ENCODE measurements at places on chromosomes 6 and 20.
A peak's percentile ranks its signal among the peaks of the same experiment; 100 is the strongest.

- no peak for DNase-seq
Observed at GRCh38 chr6:44234101-44235025, 11.0 kb downstream of the SLC29A1 start.

DNA sequence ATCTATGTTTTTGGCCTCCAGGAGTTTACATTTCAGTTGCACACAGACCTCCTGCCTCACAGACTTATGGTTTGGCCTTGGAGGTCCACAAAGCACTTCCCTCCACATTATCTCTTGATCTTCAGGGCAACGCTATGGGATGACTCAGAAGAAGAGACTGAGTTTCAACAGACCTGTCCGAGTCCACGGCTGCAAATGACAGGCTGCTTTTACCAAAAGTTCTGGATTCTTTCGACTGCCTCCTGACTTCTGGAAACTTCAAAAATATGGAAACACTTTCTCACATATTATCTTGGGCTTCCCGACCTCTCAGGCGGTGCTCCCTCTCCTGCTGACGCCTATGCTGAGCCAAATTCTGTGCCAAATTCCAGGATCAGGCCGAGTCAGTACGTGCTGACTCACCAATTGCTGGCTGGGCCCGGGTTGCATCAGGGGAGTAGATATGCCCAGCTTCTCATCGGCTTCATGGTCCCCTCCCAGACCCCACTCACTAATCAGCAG, 190.2 kb downstream of the BMP7 start:
- DNase-seq, result no peak

- no peak for DNase-seq
Observed at GRCh38 chr6:87336367-87336766, 7.3 kb upstream of the GJB7 start.

GRCh38 chr6:87939776-87940175, 107.9 kb upstream of the SPACA1 start:
- DNase-seq, result no peak

DNA sequence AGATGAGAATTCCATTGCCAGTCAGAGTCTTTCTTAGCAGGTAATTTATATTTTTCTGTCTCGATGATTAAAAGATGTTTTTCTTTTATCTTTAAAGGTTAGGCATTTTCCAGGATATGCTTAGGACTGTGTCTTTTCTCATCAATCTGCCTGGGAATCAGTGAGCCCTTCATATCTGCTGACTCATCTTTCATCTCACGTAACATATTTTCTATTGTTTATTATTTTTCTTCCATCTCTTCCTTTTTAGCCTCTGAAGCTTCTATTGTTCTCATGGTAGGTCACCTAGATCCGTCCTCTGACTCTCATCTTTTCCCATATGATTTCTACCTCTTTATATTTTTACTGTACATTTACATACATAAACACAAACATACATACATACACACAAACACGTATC, 8.7 kb downstream of the CCDC28A start:
- no peak for DNase-seq

DNA sequence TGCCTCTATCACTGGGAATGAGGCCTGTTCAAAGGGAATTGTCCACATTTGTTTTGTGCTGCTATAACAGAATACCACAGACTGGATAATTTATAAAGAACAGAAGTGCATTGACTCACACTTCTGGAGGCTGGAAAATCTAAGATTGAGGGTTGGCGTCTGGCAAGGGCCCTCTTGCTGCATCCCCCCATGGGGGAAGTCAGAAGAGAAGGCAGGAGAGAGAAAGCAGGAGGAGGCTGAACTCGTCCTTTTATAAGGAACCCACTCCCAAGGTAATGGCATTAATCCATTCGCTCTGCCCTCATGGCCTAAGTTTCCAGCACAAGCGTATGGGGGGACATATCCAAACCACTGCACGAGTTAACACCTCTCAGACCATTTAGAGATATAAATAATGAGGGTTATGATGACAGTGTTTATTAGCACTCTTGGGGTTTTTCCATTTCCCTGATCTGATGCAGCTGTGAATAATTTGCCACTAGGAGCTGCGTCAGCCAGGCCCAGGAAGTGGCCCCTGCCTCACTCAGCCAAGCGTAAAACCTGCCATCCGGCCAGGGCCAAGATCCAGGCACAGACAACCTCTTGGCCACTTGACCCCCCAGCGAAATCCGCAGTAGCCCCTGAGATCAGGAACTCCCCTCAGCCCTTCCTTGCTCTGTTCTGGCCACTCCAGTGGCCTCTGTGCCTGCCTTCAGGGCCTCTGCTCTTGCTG, 14.2 kb upstream of the SLCO4A1 start:
- no peak for DNase-seq

- no peak for DNase-seq
Observed at GRCh38 chr6:129364037-129364436, 345.9 kb downstream of the ARHGAP18 start.

- DNase-seq, result no peak
Observed at GRCh38 chr6:56660381-56660730, 17.7 kb upstream of the DST start.

DNA sequence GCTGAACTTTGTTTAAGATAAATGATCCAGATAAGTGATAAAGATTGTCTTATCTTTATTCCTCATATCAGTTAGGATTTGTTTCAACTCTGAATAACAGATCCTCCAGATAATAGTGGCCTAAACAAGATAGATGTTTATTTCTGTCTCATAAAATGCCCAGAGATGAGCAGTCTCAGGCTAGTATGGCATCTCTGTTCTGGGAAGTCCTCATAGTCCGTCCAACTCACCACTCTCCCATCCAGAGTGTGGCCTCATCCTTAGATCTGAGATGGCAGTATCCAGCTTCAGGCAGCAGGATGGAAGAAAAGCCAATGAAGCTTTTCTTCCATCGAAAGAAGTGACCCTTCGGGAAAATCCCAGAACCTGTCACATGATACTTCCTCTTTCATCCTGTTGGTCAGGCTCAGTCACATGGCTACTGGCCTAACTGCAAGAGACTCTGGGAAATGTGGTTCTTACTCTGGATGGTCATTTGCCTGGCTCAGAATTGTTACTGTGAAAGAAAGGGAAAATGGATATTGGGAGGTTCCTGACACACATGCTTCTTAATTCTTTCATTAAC, 29.4 kb upstream of the TAGAP start:
- DNase-seq, result no peak

GRCh38 chr6:155411154-155412052, 44.2 kb downstream of the NOX3 start:
- DNase-seq, result no peak

- DNase-seq, result no peak
Observed at GRCh38 chr20:460707-461106, 1.6 kb downstream of the TBC1D20 start.

- DNase-seq, result no peak
Observed at GRCh38 chr20:22692119-22692475, 107.7 kb upstream of the FOXA2 start.

- DNase-seq, result no peak
Observed at GRCh38 chr20:57804470-57805250, 94.8 kb upstream of the PMEPA1 start.

DNA sequence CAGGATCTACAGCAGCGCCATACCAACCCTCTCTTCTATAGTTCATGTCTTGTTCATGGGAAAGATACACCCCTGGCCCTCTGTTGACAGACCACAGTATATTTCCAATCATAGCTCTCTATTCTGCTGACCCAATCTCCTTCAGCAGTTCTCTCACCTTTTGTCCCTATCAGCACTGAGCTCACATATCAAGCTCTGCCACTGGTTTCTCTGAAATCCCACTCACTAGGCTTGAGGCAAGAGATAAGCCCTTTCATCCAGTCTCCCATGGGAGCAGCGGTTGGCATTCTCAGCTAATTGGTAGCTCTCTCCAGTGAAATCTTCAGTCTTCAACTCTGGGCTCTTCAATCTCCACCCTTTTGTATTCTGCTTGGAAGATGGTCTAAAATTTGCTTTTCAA, 313.4 kb downstream of the GJA1 start:
- no peak for DNase-seq

DNA sequence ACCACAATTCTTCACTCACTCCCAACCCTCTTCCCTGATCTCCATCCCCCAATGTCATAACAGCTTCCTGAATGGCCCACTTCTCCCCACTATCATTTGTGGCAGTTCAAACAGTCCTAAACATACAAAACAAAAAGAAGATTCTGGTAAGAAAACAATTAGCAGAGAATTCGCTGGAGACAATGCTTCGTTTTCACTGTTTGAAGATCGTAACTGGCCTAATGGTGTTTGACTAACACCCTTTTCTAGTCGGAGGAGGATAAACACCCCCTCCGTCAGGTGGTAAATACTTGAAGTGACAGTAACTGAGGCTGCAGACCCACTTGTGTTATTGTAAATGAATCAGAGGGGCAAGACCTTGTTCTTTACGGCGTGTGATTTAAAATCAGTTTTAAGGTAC, 3.8 kb downstream of the EYA2 start:
- no peak for DNase-seq

GRCh38 chr6:125375821-125376220, 74.1 kb upstream of the HDDC2 start:
- DNase-seq, result no peak

- DNase-seq, result peak; percentile 83
Observed at GRCh38 chr6:73521351-73521985, 636 bp upstream of the EEF1A1 start.

GRCh38 chr6:437037-437392, 45.5 kb downstream of the IRF4 start:
- DNase-seq, result no peak

DNA sequence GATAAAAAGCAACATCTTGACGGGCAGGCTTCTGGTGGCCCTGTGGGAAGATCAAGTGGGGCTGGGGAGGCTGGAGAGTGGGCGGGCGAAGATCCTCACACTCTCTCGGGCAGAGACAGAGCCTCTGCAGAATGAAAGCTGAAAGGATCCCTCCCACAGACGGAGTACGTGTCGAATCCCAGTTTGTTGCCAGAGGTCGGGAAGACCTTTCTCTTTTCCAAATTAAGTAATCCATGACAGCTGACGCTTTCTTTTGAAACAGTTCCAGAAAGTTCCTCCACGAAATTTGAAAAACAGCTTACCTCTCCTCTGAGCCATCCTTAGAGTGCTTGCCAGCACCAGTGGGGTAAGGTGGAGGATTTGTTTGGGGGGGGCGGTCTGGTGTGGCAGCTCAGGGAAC, 155.6 kb upstream of the SMLR1 start:
- DNase-seq, result no peak

GRCh38 chr20:35618263-35619131, 2.9 kb downstream of the SPAG4 start:
- peak; percentile 29 for DNase-seq

- DNase-seq, result no peak
Observed at GRCh38 chr6:26375270-26375669, 7.6 kb upstream of the BTN2A2 start.

DNA sequence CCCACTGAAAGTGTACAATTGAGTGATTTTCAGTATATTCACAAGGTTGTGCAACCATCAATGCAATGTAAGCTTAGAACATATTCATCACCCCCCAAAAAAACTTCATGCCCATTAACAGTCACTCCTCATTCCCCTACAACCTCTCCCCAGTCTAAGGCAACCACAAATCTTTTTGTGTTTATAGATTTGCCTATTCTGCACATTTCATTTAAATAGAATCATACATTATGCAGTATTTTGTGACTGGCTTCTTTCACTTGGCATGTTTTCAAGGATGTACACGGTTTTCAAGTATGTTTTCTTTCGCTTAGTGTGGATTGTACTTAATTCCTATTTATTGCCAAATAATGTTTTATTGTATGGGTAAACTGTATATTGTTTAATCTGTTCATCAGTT, 329.3 kb upstream of the RNF24 start:
- no peak for DNase-seq

- DNase-seq, result no peak
Observed at GRCh38 chr6:152218887-152219286, 411.4 kb downstream of the ESR1 start.

- no peak for DNase-seq
Observed at GRCh38 chr6:160790028-160790792, 88.2 kb downstream of the PLG start.

DNA sequence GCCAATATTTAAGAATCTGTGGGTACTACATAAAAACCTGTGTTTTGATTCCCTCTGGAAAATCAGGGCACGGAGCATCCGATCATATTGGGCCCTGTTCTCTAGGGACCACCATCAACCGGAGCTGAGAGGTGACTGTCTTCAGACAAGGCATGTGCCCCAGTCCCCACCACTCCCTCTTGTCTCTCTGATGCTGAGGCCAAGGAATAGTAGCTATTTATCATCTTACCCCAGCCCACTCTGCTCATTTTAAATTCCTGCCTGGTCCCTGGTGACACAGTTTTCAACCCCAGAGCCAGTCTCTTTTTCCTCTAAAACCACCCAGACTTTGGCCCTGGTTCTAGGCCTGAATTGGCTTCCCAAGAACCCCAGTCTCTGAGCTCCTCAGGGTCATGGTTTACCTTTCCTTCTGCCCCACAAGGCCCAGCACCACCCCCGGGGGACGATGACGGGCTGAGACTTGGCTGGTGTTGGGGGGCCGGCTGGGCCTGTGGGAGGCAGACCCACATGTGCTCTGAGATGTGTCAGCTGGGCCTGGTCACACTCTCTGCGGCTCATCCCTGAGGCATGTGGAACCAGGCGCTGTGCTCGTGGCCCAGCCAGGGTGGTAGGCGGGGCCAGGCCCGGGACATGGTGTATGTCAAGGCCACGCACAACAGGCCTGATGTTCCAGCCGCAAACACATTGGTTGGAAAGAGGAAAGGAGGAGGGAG, 114.4 kb downstream of the CEBPB start:
- no peak for DNase-seq

- DNase-seq, result no peak
Observed at GRCh38 chr20:25071734-25072133, 10.2 kb downstream of the VSX1 start.

GRCh38 chr20:21090721-21091120, 15.4 kb downstream of the LINC00237 start:
- no peak for DNase-seq

DNA sequence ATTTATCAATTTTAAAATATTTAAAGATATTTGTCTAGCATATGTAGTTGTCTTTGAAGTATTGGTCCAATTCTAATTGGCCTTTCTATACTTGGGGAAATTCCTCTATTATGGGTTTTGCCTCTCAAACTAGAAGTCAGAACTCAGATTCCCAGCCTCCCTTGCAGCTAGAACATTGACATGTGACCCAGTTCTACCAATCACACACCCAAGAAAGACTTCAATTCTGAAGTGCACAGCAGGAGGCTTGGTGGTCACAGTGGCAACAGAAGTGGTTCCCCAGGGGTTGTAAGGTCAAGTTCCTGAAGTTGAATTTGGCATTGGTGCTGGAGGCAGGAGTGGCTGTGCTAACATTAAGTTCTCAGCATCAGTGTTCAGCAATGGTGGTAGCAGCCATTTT, 14.8 kb upstream of the FKBP5 start:
- DNase-seq, result no peak

- no peak for DNase-seq
Observed at GRCh38 chr20:61640131-61640870, 388.2 kb downstream of the CDH4 start.

GRCh38 chr6:140537834-140538705, 1163.6 kb upstream of the CITED2 start:
- DNase-seq, result no peak

Data from stimulated activated CD4-positive, alpha-beta T cell treated with anti-CD3 and anti-CD28 coated beads, Interleukin-15, amount 100 ng/mL, for 24 hours (primary cell).